ENCODE measurements at places on chromosomes 6 and 20. TPM values are rescaled to one million over a fixed set of nuclear protein-coding genes. Genes with fewer than 3 reads are reported as not detected.

The SULF2 gene
- 20.0 TPM for total RNA-seq

The LKAAEAR1 gene
- not detected for total RNA-seq

The COL11A2 gene
- 0.08 TPM for total RNA-seq

The HEY2 gene
- 4.9 TPM for total RNA-seq

The ZNF184 gene
- total RNA-seq, result 7.1 TPM

The ABHD12 gene
- total RNA-seq, result 27.5 TPM

The PSORS1C1 gene
- total RNA-seq, result 1.2 TPM

The TAF4 gene
- 2.4 TPM for total RNA-seq

The C20orf204 gene
- total RNA-seq, result 0.23 TPM

The HAO1 gene
- not detected for total RNA-seq

The COL19A1 gene
- total RNA-seq, result not detected

All from smooth muscle cell of the coronary artery (primary cell).